GM12892 (cell line): ENCODE measurements at places on chromosomes 11 and 22.

- DNase-seq, result no peak
Measured at GRCh38 chr11:64723907-64724862, 1.2 kb upstream of the NRXN2 start.

GRCh38 chr22:24236656-24237055 lies 8.2 kb downstream of the GGT5 start:
- DNase-seq, result no peak

DNA sequence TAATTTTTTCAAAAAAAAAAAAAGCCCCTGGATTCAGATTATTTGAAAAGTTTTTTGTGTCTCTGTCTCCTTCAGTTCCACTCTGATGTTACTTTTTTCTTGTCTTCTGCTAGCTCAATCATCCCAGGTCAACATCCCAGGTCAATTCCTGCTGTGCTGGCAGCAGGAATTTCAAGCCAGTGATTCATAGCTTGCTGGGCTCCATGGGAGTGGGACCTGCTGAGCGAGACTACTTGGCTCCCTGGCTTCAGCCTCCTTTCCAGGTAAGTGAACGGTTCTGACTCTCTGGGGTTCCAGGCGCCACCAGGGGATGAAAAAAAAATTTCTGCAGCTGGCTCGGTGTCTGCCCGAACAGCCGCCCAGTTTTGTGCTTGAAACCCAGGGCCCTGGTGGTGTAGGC lies 31.4 kb downstream of the PLAAT5 start:
- no peak for DNase-seq

- DNase-seq, result no peak
Measured at GRCh38 chr22:26825960-26826935, 168.9 kb downstream of the MIAT start.

- no peak for DNase-seq
Measured at GRCh38 chr11:94018721-94019120, 2.4 kb upstream of the HEPHL1 start.

DNA sequence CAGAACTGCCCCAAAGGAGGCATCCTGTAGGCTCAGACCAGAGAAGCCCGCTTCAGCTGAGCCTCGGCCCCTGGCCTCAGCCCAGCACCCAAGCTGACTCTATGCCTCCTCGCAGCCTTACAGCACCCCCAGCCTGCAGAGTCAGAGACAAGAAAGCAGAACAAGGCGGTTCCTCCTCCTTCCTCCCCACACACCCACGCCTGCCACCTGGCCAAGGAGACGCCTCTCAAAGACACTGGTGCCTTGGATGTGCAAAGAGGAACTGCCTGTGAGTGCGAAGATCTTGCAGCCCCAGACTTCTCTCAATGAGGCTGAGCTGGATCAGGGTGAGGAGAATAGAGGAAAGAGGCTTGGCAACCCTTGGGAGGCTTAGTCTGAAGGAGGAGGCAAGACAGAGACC lies 60.2 kb downstream of the PDE2A start:
- DNase-seq, result peak; percentile 86

DNA sequence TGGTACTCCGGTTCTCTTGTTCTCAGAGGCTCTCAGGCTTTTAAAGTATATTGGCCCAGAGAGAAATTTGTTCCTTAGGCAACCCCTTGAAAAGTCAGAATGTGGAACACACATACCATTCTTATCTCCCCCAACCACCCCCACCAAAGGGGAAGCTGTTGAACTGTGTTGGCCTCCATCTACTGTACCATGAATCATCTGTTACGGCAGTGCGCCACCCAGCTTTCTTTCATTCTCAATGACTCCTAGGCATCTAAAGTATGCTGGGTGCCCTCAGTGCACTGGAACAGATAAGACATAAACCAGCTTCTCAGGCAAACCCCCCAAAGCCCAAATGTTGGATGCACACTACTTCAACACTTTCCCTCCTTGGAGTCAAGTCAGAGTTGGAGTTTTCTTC lies 696.2 kb upstream of the TENM4 start:
- no peak for DNase-seq

DNA sequence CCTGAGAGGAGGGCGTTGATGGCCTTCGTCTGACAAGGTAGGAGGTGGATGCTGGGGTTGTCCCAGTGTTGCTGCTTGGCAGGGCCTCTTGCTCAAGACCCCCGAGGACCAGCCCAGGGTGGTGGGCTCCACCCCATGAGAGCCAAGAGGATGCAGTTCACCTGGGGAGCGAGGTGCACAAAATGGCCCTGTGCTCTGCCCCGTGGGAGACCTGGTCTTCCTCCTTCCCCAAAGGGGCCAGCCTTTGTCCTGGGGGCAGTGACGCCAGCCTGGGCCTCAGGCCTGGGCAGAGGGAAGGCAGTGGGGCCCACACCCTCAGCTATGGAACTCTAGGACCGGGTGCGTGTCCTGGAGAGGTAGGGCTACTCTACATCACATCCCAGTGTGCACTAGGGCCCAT lies 1233.3 kb downstream of the TBC1D22A start:
- DNase-seq, result no peak

- no peak for DNase-seq
Measured at GRCh38 chr11:70325824-70326223, 55.3 kb downstream of the PPFIA1 start.

- no peak for DNase-seq
Measured at GRCh38 chr22:46078241-46079092, 71.9 kb upstream of the PPARA start.

DNA sequence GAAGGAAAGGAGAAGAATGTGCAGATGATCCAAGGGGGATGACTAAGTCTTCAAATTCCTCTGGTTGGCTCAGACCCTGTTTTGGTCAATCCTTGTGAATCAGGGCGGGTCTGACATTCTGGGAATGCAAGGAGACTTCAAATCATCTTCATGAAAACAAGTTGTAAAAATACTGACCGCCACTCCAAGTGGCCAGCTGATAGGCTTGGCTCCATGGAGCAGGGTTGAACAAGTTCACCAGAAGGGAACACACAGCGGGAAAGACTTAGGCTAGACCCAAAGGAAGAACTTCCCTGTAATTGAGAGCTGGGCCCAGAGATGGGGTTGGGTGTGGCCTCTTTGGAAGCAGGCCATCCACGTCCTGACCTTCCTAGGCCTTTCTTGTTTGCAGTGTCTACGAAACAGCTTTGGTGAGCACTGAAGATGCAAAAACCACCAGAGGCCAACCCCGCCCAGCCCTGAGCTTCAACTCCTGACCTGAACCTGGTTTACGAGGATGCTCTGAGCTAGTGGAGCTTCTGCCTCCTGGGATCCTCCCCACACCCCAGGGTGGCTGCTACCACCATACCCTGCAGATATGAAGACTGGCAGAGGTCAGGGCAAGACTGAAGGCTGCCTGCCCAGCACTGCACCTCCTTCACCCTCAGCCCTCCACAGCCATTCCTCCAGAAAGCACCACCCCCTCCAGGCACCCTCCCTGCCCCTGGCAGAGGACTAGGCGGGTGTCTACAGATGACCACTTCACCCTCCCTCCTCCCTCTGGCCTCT lies 26.1 kb downstream of the GDPD5 start:
- no peak for DNase-seq

- no peak for DNase-seq
Measured at GRCh38 chr11:74773476-74773875, 24.8 kb downstream of the RNF169 start.

DNA sequence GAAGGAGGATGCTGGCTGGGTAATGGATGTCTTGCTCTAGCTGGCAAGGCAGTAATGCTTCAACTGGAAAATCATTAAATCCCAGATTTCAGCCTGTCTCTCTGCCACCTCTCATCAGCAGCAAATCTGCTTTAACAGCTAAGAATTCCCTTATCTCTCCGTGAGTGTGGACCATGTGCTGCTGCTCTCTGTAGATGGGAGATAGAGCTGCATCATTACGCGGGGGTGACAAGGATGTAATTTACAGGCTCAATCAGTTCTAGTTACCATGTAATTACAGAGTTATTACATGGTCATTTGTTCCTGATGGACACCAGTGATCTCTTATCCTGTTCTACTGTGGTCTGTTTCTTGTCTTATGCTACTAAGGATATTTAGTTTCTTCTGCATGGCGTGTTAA lies 665.4 kb downstream of the NTM start:
- DNase-seq, result no peak

DNA sequence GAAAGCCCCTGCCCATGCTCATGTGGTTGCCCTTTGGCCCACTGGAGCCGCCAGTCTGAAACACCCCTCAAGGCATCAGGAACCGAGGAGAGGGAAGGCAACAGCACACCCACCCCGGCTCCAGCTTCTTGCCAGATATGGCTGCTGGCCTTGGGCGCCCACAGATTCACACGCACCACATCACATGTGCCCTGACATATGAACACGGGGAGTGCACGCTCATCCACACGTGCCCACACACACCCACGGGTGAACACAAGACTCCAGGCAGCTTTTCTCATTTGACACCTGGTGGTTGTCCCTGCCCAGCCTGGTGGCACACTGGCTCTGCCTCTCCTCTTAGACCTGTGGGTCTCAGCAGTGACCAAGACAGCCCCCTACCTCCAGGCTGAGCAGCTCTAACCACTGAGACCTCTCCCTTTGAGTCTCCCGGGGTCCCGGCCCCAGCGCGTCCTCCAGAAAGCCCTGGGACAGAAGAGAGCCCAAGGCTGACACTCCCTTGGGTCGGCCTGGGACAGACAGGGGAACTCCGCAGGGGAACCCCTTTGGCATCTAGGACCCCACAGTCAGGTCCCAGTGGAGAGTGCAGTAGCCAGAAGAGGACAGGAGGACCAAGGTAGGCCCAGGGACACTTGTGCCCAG lies 2.7 kb upstream of the MAPK12 start:
- DNase-seq, result no peak

- DNase-seq, result no peak
Measured at GRCh38 chr11:69892237-69892985, 73.2 kb upstream of the FGF3 start.

- no peak for DNase-seq
Measured at GRCh38 chr11:9489080-9489765, 28.4 kb downstream of the ZNF143 start.

- DNase-seq, result no peak
Measured at GRCh38 chr11:110454609-110455008, 24.9 kb downstream of the FDX1 start.

GRCh38 chr11:74004759-74005615 lies 3.9 kb downstream of the UCP3 start:
- DNase-seq, result no peak

DNA sequence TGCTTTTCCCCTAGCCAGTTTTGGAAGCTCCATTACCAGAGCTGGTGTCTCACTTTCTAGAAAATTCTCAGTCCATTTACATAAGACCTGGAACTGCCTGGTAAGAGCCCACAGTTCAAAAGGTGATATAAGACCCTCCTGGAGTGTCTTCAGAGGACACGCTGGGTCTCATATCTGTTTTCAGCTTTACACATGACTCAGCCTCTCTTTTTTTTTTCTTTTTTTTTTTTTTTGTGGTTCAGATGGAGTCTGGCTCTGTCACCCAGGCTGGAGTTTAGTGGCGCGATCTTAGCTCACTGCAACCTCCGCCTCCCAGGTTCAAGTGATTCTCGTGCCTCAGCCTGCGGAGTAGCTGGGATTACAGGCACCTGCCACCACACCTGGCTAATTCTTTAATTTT lies 30.7 kb downstream of the WEE1 start:
- DNase-seq, result no peak

GRCh38 chr22:19540394-19540793 lies 16.2 kb upstream of the CLDN5 start:
- no peak for DNase-seq

DNA sequence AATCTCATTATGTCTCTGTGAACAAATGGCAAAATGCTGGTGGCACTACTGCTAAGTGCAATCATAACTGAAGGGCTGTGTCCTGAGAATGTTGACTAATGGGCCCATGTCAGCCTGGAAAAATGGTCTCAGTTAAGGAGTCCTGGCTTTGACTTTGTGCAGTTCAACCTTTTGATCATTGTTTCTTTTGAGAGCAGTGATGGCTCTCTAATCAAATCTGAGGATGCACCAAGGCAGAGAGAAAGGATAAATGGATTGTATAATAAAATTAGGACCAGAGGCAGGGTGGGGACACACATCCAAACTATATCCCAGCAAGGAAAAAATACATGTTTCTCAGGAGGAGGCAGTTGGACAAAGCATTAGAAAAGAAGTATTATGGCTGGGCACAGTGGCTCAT lies 59.6 kb upstream of the SYN3 start:
- no peak for DNase-seq

DNA sequence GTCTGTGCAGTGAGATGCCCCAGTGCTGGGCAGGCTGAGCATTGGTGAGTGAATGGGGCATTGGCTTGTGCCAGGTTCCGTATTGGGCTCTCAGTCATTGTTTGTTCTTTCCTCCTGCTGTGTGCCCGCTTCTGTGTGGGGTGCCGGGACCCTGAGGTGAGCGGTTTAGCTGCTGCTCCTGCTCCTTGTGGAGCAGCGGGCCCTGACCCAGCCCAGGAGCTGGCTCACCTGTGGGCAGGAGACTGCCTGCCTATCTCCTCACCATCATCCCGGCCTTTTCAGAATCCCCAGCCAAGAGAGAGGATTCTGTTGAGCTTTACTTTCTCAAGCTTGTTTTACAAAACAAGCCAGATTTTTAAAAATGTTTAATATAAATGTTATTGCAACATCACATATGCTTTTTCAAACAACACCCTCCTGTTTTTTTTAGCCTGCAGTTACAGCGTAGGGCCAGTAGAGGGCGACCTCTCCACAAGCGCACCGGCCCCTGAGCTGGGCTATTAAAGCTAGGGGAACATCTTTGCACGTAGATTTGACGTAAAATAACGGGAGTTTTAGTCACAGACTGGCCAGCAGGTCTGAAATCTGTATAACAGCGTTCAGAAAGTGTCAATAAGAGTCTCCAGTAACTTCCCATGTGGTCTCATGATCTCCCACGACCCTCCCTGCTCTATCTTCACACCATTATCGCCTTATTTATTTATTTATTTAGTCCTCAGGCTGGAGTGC lies 25.1 kb upstream of the RELT start:
- peak; percentile 78 for DNase-seq

DNA sequence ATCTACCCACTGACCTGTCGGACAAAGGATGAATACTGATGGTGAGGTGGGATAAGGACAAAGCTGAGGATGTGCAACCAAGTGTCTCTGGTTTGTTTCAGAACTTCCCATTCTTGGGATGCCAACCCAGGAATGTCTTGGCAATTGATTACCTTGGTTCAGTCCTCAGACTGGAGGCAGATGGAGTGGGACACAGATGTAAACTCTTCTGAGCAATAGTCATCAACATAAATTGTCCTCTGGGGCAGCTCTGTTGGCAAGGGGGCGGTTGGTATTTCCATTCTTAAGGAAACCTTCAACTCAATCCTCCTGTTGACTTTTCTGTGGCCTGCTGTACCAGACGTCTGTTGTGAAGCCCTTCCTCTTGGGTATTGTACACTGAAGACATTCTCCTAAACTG lies 6.8 kb downstream of the ABTB2 start:
- DNase-seq, result no peak

DNA sequence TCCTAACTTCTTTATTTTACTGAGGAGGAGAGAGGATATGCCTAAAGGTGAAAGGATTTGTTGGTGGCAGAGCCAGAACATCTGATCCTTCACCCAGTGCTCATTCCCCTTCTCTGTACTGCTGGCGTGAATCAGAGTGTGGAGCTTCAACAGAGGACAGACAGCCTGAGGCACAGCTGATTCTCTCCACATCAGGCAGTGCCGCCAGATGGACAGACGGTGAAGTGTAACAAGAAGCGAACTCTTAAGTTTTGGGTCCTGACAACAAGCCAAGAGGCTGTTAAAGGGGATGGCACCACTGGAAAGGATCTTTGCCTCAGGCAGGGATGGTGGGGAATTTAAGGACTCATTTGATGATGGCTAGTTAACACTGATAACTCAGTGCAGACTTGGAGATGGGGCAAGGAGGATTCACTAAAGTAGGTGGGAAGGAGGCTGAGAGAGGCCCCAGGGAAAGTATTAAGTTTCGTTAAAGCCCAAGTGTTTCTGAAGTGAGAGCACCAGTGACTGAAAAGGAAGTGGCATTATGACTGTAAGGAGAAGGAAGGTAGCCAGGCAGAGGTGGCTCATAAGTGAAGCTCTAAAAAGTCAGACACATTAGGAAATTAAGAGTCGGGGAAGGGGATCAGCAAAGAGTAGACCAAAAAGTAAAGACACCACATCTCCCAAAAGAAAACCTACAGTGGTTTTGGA lies 81.3 kb downstream of the CLPB start:
- peak; percentile 22 for DNase-seq
